ENCODE measurements at places on chromosomes 1 and 21.

DNA sequence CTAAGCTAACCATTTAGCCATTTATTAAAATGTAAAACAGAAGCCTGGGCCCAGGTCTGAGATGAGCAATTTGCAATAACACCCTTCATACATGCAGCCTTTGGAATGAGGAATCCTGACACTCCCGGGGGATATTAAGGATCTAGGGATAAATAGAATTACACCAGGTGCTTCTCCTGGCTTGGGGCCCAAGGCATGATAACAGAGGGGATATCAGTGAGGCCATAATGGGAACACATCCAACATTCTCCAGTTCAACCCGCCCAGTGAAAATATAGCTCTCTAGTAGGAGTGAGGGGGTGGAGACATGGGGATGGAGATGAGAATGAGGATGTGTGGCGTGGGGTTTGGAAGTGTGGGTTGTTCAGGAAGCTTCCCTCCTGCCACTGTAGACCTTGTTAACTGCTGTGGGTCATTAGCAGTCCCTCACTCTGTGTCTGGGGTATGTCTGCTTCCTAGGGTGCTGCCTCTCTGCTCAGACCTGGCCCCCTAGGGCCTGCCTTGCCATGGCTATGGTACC, 57.9 kb upstream of the KANK4 start:
- no peak for DNase-seq

- no peak for DNase-seq
These were observed 312.7 kb downstream of the PTPRU start for GRCh38 chr1:29549001-29549400.

DNA sequence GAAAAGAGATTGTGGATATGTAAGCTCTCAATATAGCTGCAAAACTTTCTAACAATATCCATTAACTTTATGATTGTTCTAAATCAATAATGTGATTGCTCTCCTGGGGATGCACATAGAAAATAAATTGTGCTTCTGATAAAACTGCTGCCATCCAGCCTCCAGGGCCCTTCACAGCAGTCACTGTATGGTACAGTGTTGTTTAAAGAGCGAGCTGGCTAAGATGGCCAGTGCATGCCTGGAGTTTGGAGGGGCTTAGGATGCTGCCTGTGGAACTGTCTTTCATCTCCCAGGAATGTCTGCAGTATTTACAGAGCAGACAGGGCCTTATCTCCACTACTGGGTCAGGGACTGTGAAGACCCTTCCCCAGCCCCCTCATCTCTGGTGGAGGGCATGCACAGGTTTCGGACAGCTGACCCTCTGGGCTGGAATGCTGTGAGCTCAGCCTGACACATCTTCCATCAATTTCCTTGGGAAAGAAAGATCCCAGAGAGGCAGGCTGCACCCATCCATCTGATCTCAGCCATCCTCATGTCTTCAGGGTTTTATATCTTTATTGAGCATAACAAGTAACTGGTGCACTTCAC, 137.0 kb downstream of the PLPP3 start:
- DNase-seq, result no peak

DNA sequence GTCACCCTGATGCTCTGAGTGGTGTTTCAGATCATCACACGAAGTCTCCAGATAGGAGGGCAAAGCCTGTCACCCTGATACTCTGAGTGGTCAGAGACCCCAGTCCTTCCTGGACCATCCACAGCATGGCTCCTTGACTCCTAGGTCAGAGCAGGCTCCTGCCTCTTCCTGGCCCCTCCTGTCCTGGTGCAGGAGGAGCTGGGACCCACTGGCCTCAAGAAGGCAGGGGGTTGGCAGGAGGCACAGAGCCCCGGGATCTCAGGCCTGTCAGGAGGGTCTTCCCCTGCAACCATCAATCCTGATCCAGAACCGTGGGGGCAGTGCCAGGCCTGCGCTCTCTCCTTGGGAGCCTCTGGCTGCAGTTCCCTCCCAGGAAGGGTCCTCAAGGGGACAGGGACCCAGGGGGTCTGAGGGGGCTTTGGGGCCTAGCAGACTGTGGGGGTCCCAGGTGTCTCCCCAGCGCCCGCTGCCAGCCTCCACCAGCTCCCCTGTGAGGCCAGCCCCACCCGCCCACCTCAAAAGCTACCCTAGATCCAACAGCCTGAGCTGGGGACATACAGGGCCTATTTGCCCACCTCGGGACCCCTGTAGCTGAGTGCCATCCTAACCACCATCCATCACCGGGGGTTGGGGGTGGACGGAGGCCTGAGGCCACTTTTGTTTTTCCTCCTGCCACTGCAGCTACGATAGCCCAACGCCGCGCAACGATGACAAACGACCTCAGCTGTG, 27.5 kb downstream of the COL6A1 start:
- no peak for DNase-seq

DNA sequence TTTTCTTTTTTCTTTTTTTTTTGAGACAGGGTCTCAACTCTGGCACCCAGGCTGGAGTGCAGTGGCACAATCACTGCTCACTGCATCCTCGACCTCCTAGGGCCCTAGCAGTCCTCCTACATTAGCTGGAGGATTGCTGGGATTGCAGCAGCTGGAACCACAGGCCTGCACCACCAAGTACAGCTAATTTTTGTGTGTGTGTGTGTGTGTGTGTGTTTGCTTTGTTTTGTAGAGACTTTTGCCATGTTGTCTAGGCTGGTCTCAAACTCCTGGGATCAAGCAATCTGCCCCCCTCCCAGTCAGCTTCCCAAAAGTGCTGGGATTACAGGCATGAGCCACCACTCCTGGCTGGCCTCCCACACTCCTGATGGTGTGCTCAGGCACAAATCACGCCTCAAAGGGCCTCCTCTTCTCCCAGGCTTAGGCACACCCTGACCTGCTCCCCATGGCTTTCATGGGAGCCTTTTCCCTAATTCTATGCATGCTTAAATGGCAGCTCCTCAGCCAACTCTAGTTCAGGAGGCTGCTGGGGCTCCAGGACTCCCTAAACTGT, 9.4 kb downstream of the FAM229A start:
- no peak for DNase-seq

GRCh38 chr1:2472109-2472508, 4.0 kb upstream of the PLCH2 start:
- no peak for DNase-seq
